ENCODE measurements at places on chromosomes 13 and 19.

GRCh38 chr13:79742923-79743322 lies 262.0 kb downstream of the NDFIP2 start:
- no peak for DNase-seq

- no peak for DNase-seq
Measured at GRCh38 chr13:27624071-27624470, 2.4 kb downstream of the POLR1D start.

DNA sequence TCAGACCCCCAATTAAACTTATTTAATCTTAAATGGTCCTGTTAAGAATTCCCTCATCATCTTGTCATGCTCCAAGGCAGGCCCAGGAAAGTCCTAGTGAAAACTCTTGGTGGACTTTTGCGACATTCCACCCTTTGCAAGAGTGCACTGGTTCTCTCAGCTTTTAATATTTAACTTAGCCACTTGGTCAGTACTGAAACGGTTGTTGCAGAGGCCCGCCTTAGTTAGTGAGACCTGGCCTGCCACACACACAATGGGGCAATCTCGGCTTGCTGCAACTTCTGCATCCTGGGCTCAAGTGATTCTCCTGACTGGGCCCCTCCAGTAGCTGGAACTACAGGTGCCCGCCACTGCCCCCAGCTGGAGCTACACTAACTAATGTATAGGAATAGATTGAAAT lies 1366.0 kb downstream of the UQCRFS1 start:
- no peak for DNase-seq

GRCh38 chr13:99617474-99618255 lies 116.4 kb downstream of the TM9SF2 start:
- DNase-seq = no peak

DNA sequence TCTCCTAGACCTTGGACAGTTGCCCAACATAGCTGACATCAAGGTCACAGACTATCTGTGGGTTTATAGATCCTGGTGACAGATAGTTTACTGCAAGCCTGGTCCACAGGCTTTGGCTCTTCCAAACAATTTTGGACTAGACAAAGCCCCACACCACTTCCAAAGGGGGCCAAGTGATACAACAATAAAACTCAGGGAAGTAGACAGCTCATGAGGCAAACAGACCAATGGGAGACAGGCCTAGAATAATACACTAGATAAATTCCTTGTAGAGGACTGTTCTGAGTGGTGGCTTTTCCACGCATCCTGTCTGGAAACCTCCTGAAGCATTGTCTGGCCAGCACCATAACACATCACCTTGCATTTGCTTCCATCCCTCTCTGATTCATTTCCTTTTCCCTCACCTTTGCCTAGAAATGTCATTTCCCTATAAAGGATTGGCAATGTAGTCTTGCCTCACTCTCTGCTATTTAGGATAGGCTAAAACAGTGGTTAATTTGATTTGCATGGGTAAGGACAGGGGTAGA lies 284.2 kb downstream of the POU4F1 start:
- DNase-seq = no peak

DNA sequence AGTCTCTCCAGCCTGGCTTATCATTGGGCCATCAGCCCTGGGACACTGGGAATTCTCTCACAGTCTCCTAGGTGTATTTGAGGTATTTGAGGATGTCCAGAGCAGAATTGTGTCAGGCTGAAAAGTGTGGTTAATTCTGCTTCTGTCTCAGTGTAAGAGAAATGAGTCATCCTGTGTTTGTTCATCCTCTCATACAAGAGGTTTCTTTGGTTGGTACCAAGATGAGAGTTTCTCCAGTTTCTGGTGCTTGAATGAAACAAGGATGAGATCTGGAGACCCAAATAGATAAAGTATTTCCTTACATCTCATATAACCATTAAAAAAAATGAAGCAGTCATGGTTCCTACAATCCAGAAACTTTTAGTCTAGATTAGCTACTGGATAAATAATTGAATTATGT lies 7.7 kb downstream of the ZNF253 start:
- DNase-seq = no peak

GRCh38 chr19:57512845-57513244 lies 13.1 kb downstream of the ZNF773 start:
- DNase-seq = no peak

Data from activated CD8-positive, alpha-beta memory T cell treated with anti-CD3 and anti-CD28 coated beads, Interleukin-2, amount 50 U/mL, for 48 hours (primary cell).